Fibroblast of skin of left biceps (primary cell): ENCODE measurements at places on chromosomes 12 and 14.

DNA sequence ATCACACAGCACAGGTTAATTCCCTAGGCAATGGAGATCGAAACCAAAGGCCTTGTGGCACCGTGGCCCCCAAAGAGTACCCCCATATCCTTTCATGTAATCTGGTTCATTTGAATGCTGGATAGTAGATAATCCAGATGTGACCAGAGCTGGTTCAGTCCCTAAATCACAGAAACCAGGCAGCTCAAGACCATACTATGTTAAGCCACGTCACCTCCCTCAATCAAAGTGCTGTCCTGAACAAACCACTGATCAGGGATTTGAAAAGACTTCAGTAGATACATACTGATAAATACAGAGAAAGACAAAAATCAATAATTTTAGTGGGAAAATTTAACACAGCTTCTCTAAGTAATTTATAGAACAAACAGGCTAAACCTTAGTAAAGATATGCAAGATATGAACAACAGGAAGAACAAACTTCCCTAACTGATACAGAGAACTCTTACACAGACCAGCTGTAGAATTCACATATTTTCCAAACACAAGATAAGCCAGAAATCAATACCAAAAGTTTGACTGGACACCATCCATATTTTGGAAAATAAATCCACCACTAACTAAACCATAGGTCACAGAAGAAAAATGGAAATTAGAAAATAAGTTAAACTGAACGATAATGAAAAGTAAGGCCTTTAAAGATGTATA is 67.1 kb downstream of the BCAT1 start:
- DNase-seq = no peak

DNA sequence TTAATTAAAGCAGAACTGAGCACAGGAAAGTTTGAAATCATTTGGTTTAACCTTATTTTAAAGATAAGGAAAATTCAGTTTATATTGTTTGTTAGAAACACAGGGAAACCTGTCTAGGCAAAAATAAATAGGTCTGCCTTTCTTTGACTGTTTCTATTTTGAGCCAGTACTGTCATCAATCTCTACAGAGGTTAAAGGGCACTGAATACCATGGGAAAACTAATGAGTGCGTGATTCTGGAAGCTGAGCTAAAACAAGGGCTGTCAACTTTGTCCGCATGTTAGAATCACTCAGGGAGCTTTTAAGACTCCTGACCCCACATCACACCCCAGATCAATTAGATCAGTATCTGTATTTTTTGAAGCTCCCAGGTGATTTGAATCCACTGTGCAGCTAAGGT is 38.8 kb downstream of the NOPCHAP1 start:
- no peak for DNase-seq

GRCh38 chr12:113135178-113136127 is at the start of gene RASAL1:
Gene RASAL1 (minus strand): TSS chr12:113135761. CDS start chr12:113135462, 299 bp downstream.
- no peak for DNase-seq

GRCh38 chr14:94019329-94019728 is 6.8 kb upstream of the OTUB2 start:
- no peak for DNase-seq

- DNase-seq = no peak
Measured at GRCh38 chr12:44031472-44032185, 195.7 kb downstream of the TMEM117 start.

DNA sequence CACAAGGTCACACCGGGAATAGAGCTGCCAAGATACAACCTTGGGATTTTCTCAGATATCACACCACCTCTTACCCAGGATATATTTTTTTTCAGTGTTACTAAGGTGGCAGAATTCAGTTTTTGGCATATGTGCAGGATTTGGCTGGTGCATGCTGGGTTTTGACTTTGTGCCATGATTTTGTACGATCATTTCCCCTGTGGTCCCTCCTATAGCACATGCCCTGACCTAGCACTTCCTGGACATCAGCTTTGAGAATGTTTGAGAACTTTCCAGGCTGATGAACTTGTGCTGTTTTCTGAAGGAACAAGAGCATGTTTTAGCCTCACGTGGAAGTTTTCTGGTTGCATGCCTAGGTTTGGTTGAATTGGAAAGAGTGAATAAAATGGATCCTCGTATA is 11.0 kb upstream of the TBPL2 start:
- DNase-seq = no peak

GRCh38 chr12:90275088-90275487 is 566.5 kb upstream of the ATP2B1 start:
- no peak for DNase-seq

- DNase-seq = no peak
Measured at GRCh38 chr12:752695-753610, 574 bp downstream of the WNK1 start.

DNA sequence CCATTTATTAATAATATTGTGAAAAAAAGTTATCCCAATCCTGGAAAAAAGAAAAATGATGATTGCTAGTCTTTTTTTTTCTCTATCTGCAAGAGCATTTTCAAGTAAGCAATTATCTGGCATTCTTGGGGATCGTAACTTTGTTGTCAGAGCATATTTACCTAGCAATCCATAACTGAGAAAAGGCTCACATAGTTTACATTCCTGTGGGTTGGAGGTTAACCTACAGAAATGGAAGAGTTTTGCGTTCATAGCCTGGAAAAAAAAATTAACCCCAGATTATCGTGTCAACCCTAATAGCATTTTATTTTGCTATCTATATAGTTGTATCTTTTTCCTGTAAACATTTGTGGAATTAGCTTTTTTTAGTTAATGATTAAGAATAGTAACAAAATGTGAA is 292.3 kb downstream of the DAD1 start:
- DNase-seq = peak; percentile 33

- DNase-seq = no peak
Measured at GRCh38 chr14:35365130-35366055, 39.2 kb downstream of the NFKBIA start.

DNA sequence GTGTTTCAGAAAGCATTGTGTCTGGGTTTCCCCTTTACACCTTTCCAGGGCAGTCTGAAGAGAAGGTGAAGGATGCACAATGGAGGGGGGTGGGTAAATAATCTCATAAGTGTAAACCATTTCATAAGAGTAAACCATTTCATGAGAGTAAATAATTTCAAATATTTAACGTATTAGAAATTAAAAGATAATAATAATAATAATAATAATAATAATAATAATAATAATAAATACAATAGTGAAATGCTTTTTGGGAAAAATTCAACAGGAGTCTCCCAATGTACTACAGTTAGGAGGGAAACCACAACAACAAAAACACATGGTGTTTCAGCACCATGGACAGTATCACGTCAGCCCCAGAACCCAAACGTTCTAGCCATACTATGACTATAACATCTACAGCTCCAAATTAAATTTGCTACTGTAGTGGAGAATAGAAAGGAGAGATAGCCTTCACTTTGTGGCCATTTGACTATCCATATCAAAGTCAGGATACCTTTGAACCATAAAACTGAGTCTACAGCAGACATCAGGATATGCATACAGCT is 691.8 kb downstream of the BCL11B start:
- peak; percentile 3 for DNase-seq
